ENCODE measurements at places on chromosomes 2 and 18.

GRCh38 chr2:148674063-148675020 lies 29.8 kb downstream of the EPC2 start:
- DNase-seq: peak; percentile 31

DNA sequence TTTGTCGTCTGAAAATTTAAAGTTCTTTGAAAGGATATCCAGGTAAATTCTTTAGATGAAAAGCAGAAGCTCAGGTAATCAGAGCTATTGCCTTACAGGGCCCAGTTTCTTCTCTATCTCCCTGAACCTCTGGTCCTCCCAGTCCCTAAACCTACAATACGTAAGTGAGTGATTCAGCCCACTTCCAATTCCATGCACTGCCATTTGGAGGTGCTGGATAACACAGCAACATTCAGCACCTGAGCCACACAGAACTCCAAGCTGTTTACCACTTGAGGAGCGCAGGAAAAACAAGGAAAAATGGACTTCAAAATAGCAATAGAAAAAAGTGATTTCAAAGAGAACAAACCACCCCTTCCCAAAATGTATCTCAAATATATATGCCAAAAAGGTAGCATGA lies 105.0 kb upstream of the DNAJC10 start:
- no peak for DNase-seq

DNA sequence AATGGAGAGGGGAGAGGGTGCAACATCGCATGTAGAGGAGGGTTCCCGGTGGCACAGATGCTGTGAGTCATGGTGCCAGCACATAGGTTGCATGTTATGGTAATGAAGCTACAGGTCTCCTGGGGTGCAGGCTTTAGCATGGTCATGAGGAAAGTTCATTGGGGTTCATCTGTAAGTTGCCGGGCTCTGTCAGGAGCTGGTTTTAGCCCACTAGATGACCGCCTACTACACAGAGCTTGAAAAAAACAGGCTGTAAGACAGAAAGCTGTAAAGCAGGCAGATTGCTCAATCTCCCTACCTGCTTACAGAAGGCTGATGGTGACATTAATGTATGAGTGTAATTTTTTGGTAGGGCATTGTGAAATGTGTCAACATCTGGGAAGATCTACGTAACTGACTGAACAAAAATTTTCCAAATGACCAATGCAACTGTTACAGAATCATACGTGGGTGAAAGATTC lies 23.9 kb downstream of the DYSF start:
- DNase-seq: no peak

DNA sequence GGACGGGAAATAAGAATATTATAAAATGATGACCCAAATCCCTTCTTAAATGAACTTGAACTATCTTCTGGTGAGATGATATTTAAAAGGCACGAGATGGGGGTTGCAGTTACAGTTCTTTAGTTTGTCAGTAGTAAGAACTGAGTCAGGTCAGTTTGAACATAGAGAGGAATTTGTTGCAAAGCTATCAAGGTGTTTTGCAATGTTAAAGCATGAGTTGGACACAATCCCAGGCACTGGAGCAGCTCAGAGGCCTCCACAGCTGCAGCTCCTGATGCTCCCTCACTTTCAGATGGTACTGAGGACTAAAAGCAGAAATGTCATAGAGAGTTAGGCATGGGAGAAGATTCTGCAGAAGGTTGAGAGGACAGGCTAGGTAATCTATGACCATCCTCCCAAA lies 236.0 kb downstream of the BCL2 start:
- DNase-seq: no peak

DNA sequence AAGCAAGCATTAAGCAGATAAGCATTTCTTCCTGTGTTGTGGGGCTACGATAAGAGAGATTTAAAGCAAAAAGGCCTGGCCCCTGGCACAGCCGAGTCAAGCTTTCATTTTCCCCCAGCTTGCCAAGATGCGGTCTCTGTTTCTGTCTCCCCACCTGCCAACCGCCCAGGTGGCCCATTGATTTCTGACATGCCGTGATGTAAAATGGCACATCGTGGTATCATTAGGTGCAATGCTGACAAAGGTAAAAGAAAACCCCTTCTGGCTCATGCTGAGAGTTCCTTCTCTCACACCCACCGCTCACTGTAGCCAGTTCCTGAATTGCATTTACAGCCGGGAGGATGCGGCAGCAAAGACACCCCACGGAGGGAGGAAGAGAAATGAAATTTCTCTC lies 62.8 kb downstream of the BOD1L2 start:
- peak; percentile 7 for DNase-seq

DNA sequence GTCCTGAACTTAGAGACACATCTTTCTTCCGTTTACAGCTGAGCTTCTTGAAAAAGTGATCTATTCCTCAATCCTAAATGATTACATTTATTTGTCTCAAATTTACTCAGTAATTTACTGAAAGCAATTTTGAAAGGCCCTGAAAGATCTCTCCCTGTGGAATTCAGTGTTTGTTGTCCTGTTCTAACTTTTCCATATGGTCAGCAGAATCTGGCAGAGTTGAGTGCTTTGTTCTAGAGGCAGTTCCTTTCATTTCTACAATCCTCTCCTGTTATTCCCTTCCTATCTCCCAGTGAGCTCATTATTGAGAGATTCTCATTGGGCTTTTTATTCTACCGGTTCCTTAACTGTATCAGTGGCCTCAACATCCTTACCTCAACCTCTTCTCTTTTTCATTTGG lies 36.5 kb upstream of the REG3G start:
- DNase-seq: no peak

- no peak for DNase-seq
Measured at GRCh38 chr2:35099342-35099741, 1256.2 kb upstream of the CRIM1 start.

GRCh38 chr18:2958819-2959298 lies 54.1 kb downstream of the LPIN2 start:
- no peak for DNase-seq

DNA sequence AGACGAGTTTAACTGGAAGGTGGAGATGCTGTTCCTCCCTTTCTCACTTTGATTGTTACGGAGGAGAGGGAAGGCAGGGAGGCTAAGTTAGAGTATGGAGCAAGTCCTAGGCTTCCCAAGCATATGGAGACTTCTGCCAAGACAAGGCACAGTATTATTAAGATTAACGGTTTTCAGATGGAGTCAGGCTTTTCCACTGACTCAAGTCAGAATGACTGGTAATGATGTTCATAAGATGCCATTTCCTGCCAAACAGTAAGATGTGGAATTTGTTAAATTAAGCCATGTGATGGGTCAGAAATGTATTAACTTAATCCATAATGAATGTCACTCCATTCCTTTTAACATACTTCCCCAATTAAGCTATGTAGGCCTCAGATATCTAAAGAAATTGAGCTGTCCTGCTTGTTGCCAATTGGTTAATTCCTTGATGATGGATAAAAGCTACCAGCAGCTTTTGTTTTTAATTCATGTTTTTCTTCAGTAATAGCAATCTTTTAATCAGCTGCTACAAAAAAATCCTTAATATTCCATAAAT lies 383.7 kb downstream of the ZNF521 start:
- DNase-seq: no peak

DNA sequence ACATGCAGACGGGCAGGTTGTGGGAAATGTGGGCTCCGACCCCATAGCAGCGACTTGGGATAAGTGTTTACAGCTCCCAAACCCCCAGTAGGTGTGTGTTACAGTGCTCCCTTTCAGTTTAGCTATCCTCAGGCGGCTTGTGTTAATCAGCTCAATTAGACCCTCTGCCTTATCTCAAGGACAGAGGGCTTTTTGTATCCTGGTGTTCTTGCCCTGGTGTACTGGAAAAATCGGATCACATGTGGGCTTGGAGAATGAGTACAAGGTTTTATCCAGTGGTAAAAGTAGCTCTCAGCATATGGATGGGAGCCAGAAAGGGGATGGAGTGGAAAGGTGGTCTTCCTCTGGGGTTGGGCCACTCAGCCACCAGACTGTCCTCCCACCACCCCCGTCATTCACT lies 264.7 kb upstream of the SYT4 start:
- DNase-seq: no peak

GRCh38 chr2:196295005-196295404 lies 123.6 kb upstream of the STK17B start:
- DNase-seq: no peak

GRCh38 chr2:158776231-158776630 lies 18.9 kb upstream of the DAPL1 start:
- no peak for DNase-seq

- no peak for DNase-seq
Measured at GRCh38 chr2:199556527-199557285, 99.0 kb upstream of the SATB2 start.

DNA sequence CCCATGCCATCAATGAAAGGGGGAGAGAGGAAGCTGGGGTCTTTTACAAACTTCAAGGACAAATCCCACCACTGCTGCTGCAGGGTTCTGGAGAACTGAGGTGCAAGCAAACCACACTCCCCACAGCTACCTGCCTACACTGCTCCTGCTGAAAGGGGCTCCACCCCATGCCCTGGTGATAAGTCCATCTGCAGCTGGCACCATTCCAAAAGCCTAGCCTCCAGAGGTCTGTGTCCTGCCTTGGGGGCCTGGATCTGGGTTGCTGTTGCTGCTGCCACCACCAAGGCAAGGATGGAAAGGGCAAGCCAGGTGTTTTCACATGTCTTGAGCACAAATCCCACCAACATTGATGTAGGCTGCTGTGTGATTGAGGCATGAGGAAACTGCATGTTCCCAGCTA lies 97.4 kb upstream of the UBE2E3 start:
- DNase-seq: no peak

DNA sequence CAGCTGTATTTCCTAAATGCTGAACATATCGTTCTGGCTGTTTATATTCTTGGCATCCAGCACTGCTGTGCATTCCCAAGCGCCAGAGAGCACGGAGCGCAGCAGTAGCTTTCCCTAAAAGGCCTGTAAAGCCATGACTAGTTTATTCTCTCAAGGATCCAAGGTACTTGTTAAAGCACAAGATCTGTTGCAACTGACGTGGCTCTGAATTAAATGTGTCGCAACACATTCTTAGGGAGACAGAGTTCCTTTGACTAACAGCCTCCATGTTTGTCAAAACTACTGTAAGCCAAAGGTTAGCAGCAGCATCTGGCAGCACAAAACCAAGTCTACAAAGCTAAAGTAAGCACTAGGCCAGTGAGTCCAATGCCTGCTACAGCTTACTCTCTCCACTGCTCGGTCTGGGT lies 188.6 kb upstream of the FN1 start:
- no peak for DNase-seq

GRCh38 chr2:239509373-239510143 lies 108.7 kb upstream of the HDAC4 start:
- no peak for DNase-seq

DNA sequence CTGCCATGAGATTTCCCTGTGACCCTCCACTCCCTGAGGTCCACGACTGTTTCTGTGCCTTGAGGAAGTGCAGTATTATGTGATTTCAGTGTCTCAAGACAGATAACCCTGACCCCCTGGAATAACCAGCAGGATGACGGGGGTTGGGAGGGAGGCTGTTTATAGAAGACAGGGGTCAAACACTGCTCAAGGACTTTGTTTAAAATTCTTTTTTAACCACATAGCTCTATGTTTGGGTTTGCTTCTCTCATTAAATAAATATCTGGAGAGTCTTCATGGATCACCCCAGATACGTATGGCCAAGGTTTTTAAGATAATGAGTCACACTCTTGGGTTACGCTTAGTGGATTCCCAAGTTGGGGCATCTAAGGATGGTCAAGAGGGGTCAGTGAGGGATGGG lies 523.8 kb upstream of the TNP1 start:
- DNase-seq: no peak

DNA sequence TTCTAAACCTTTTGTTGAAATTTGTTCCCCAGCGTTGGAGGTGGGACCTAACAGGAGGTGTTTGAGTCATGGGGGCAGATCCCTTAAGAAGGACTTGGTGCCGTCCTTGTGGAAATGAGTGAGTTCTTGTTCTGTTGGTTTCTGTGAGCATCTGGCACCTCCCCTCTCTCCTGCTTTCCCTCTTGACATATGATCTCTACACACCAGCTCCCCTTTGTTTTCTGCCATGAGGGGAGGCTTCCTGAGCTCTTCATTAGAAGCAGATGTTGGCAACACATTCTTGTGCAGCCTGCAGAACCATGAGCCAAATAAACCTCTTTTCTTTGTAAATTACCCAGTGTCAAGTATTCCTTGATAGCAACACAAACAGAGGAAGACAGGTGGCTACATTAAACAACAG lies 23.8 kb downstream of the NABP1 start:
- DNase-seq: no peak

- DNase-seq: no peak
Measured at GRCh38 chr2:175461839-175462238, 280.3 kb upstream of the ATP5MC3 start.

GRCh38 chr18:13745696-13746095 lies 19.2 kb downstream of the RNMT start:
- no peak for DNase-seq

GRCh38 chr18:48909721-48910120 lies 41.0 kb downstream of the SMAD7 start:
- DNase-seq: no peak

GRCh38 chr18:7856733-7857132 lies 289.6 kb downstream of the PTPRM start:
- no peak for DNase-seq

GRCh38 chr2:223019987-223020717 lies 31.8 kb upstream of the KCNE4 start:
- no peak for DNase-seq

GRCh38 chr2:39736640-39737039 lies 42.4 kb downstream of the THUMPD2 start:
- DNase-seq: no peak

- peak; percentile 11 for DNase-seq
Measured at GRCh38 chr2:199470672-199471442, 13.1 kb upstream of the SATB2 start.

- DNase-seq: no peak
Measured at GRCh38 chr18:49166327-49166726, 215.6 kb upstream of the SMAD7 start.

GRCh38 chr2:88321449-88322248 lies 130.8 kb downstream of the FOXI3 start:
- no peak for DNase-seq

- no peak for DNase-seq
Measured at GRCh38 chr2:50392185-50392584, 639.7 kb downstream of the NRXN1 start.

GRCh38 chr18:12027046-12027445 lies 45.7 kb downstream of the IMPA2 start:
- DNase-seq: no peak

DNA sequence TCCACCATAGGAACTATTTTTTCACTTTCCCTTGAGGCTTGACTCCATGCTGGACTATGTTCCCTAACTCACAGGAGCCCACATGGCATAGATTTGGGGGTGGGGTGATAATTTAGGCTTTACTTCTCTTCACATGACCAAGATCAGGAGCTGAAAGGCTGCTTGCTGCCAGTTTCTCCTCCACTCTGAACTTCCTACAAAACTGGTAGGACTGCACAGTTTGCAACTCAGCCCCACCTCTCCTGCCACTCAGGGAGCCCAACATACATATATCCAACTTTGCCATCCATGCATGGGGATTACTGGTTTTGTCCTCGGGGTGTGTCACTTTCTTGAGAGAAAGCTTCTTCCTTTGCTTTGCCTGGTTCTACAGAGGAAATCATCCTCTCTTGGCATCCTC lies 14.2 kb downstream of the INO80D start:
- no peak for DNase-seq

GRCh38 chr2:41771710-41772109 lies 276.1 kb upstream of the PKDCC start:
- no peak for DNase-seq

GRCh38 chr18:56576826-56577573 lies 61.4 kb downstream of the TXNL1 start:
- no peak for DNase-seq

Data from endothelial cell (in vitro differentiated cells).